Caki2 (cell line): ENCODE measurements at places on chromosomes 12 and 14. TPM values are rescaled to one million over a fixed set of nuclear protein-coding genes. Genes with fewer than 3 reads are reported as not detected.

DNA sequence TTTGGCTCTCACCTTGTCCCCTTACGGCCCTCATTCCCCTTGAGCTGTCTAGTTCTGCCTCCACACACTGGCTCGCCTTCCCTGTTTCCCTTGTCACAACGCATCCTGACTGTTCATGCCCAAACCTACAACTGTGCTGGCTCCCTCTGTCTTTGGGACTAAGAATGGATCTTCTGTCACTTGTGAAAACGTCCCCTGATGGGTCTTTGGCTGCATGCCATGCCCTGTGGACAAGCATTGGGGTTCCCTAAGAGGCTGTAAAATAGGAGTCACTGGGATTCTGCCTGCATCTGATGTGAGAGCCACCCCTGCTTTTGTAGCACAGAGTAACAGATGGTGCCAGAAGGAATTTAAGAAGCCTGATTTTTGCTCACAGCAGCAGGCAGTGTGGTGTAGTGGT, 285.3 kb upstream of the CRY1 start:
- DNase-seq, result no peak

GRCh38 chr12:59484575-59484974, 111.3 kb upstream of the SLC16A7 start:
- no peak for DNase-seq

- no peak for DNase-seq
Observed at GRCh38 chr14:92555465-92556111, 42.0 kb downstream of the RIN3 start.

DNA sequence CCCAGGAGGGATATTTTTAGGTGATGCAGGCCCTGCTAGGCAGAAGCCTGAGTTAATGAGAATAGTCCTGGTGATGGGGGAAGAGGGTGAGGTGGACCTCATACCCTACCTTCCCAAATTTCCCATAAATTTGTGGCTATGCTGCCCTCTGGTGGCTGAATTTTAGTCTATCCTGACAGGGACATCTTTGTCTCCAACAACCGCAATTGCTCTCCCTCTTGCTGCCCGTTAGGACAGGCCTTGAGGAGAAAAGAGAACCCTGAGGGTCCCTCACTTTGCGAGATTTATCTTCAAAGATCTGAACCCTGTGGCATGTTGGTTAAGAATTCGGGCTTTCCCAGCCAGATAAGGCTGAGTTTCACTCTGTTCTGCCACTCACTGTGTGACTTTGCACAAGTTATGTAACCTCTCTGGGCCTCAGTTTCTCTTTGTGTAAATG, 9.8 kb upstream of the ZNF385A start:
- peak; percentile 41 for DNase-seq

DNA sequence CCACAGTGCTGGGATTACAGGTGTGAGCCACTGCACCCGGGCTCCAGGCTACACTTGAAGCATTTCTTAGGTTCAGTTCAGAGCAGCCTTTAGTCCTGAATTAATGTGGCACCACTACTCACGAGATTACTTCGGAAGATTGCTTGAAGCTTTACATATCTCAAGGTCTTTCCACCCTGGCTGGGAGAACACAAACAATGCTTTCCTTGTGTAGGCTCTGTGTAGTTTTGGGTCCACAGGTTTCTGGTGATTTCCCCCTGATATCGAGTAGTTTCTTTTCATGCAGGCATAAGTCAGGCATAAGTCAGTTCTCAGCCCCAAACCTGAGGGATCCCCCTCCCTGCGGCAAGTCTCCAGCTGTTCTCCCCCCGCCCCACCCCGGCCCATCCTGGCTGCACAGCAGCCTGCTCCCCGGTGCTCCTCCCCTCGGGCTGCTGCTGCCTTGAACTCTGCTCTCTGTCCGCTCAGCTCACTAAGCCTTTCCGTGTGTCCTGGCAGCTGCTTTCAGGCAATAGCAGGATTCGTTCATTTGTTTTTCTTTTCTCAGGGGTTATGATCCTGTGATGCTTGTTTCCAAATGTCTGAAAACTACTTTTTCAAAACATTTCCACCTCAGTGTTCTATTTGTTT, 417.7 kb downstream of the TMEM121 start:
- no peak for DNase-seq

DNA sequence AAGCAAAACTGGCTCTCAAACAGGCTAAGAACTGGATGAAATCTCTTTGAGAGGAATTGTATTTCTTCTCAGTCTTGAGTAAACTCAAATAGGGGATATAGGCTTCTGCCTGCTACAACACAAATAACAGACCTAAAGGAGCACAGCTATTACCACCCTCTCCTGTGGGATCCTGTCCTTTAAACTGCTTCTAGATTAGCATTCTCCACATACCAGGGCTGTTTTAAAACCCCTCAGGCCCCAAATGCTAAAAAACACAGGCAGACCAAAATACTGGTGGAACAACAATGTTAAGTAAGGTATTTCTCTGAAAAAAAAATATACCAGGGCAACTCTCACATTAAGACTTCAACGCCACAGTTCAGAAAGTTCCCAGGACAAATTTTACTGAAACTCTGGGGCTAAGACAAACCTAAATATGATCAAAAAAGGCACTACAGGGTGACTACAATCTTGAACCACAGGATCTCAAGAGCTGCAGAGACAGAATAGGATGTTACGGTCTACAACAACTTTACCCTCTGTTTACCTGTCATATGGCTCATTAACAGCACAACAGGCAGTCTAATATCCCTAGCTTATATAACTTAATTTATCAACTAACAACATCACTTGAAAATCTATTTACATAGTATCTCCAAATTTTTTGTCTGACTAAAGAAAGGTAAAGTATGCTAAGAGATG, 7.2 kb downstream of the CPNE8 start:
- DNase-seq, result no peak

GRCh38 chr14:28344381-28344780, 422.2 kb upstream of the FOXG1 start:
- DNase-seq, result no peak

DNA sequence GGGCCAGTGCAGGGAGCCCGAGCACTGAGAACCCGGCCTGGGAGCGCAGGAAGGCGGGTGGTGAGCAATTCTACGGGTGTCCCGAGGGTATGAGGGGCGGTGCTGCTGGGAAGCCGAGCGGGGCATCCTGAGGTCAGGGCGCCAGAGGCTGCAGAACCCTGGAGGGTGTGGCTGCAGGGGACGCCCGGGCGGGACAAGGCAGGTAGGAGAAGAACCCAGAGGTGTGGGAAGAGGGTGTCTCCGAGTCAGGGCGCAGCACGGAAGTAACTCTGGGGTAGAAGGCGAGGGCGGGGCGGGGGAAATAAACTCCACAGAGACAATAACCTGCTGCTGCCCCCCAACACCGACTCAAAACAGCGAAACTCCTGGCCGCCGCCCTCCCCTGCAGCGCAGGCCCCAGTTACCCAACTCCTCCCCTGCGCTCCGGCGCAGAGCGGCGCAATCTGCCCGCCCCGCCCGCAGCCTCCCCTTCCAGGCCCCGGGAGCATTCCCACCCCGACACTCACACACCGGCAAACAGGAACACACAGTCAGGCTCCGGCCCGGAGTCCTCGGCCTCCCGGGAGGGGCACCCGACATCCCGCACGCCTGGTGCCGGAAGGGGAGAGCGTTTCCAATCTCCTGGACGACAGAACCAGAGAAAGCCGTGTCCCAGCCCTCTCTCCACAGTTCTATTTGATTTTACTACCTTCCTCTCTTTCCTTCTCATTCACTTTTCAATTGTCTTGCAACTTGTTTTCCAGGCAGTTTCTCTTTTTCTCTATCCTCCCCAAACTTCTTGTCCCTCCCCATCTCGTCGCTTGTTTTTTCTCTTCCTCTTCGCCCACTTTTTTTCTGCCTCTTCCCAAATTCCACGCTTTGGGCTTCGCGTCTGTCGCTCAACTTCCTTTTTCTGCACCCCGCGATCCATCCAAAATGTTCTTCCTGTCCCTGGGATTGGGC, 2.4 kb downstream of the HRK start:
- DNase-seq, result no peak

GRCh38 chr12:5200278-5201087, 156.8 kb downstream of the KCNA5 start:
- DNase-seq, result peak; percentile 48

GRCh38 chr14:75294649-75295033, 16.0 kb downstream of the FOS start:
- DNase-seq, result no peak

GRCh38 chr12:52121824-52122539, 42.5 kb downstream of the SMIM41 start:
- peak; percentile 55 for DNase-seq

DNA sequence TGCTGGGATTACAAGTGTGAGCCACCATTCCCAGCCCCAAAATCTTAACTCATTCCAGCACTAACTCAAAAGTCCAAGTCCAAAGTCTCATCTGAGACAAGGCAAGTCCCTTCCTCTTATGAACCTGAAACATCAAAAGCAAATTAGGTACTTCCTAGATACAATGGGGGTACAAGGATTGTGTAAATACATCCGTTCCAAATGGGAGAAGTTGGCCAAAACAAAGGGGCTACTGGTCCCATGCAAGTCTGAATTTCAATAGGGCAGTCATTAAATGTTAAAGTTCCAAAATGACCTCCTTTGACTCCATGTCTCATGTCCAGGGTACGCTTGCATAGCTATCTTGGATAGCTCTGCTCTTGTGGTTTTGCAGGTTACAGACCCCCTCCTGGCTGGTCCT, 94.7 kb upstream of the PPM1H start:
- DNase-seq, result no peak

DNA sequence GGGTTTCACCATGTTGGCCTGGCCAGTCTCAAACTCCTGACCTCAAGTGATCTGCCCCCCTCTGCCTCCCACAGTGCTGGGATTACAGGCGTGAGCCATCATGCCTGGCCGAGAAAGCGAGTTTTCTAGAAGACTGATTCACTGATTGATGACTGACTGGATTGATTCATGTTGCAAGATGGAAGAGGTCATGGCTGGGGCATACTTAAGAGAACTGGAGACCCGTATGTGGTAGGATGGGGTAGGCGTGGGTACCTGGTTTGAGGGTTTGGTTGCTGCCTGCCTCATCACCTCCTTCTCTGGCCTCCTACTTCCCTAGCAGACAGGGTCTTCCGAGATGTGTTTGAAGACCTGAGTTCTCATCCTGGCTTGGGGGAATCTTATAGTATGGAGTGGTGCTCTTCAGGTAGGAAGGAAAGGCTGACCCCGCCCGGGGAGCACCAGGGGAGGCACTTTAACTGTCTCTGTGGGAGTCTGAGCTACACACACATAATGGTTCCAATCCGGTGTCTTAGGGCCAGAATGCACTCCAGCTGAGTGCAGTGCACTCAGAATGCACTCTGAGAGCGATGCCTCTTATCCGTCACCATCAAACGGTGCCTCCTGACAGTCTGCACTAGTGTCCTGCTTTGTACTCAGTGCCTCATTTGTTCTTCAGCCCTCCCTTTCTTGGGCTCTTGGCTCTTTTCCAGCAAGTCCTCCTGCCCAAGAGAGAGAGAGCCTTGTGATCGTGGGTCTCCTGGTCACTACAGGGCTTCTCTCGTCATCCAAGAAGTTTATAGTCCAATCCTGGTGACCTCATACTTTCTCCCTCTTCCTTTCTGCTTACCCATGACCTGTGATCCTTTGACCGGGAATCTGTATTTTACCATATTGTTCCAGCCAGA, 19.7 kb downstream of the PLEKHG3 start:
- peak; percentile 63 for DNase-seq

DNA sequence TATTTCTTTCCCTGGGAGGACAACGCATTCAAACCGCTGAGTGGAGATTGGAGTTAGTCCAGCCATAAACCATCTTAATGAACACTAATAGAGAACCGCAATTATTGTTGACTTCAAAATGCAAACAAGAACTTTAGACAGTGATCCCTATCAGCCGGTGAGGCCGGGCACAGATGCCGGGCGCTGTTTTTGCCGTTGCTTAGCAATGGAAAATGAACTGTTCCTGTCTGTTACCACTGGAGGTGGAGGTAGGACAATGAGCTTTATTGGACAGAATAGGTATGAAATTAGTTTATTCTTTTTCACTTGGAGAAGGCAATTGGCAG, 216.8 kb downstream of the TTC8 start:
- DNase-seq, result peak; percentile 44

DNA sequence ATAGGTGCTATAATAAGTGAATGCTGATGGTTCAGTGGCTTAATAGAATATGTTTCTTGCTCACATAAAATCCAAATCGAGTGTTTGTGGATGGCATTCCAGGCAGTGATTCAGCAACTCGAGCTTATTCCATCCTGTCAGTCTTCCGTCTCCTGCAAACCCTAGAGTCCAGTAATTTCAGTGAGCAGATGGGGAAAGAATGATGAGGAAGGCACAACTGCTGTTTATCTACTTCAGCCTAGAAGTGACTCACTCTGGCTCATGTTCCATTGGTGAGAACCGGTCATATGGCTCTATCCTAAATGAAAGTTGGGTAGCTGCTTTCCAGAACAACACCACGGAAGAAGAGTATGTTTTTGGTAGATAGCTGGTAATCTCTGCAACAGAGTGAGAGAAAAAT, 421.8 kb upstream of the PDE3A start:
- DNase-seq, result peak; percentile 79

DNA sequence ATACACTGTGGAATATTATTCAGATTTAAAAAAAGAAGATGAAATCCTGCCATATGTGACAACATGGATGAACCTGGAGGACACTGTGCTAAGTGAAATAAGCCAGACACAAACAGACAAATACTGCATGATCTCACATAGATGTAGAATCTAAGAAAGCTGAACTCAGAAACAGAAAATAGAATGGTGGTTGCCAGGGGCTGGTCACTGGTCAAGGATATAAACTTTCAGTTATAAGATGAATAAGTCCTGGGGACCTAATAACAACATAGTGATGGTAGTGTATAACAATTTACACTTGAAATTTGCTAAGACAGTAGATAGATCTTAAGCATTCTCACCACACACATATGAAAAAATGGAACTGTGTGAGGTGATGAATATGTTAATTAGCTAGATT, 161.3 kb upstream of the TMCC3 start:
- no peak for DNase-seq

DNA sequence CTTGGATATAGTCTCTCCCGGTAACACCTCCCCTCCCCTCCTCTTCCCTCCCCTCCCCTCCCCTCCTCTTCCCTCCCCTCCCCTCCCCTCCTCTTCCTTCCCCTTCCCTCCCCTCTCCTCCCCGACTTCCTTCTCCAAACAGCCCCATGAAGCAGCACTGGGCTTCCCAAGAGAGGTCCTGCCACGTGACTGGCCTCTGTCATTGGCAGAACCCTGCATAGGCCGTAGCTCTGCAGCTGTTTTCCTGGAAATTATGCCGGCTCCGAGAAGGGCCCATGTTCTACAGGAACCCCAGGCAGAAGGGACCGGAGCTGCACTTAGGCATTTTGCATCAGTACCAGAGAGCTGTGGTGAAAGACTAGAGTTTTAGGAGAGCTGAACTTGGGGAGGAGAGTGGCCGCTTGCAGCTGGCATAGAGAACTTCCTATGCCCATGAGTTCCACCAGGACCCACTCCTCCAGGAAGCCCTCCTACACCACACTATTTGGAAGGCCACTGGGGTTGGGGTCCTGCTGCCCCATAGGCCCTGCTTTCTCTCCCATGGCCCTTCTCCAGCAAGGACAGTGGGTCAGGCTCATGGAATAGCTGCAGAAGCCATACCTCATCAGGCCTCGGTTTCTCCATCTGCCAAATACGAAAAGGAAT, 5.1 kb upstream of the TNFAIP2 start:
- no peak for DNase-seq

GRCh38 chr12:56029666-56030293, 8.9 kb downstream of the IKZF4 start:
- peak; percentile 44 for DNase-seq

GRCh38 chr12:57236925-57237595, 7.5 kb downstream of the SHMT2 start:
- no peak for DNase-seq

The GLI1 gene
- total RNA-seq, result 0.57 and 1.8 TPM in 2 replicates

The SDR39U1 gene
- 17.2 and 31.0 TPM in 2 replicates for total RNA-seq

The PRB4 gene
- total RNA-seq, result not detected in 2 replicates

The SERPINA10 gene
- total RNA-seq, result not detected in 2 replicates

The PTCSC3 gene
- total RNA-seq, result not detected in 2 replicates

The P2RX2 gene
- not detected in 2 replicates for total RNA-seq

The WNT1 gene
- total RNA-seq, result not detected in 2 replicates

The FIGNL2 gene
- total RNA-seq, result 0.84 and 1.7 TPM in 2 replicates

The PLEKHG7 gene
- total RNA-seq, result not detected in 2 replicates

The CELA1 gene
- total RNA-seq, result not detected in 2 replicates
